ENCODE measurements at places on chromosomes 3 and 15. TPM values are rescaled to one million over a fixed set of nuclear protein-coding genes. Genes with fewer than 3 reads are reported as not detected.

DNA sequence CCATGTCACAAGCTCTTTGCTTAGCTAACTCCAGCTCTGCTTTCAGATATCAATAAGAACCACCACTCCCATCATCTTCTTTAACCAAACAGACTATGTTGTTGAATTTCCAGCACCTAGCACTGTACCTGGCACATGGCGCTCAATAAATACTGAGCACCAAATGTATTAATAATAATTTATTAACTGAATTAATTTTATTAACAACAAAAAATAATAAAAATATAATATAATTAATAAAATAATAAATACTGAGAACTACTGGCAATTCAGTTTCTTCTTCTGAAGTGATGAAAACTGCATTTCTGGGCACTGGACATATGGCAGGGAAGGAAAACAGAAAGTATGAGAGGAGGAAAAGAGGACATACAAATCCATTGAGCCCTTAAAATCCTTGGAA, 263.9 kb downstream of the ZMAT3 start:
- DNase-seq, result no peak
- no peaks in the 10 kb centered on the region for H3K27me3 ChIP-seq
- H3K36me3 ChIP-seq, result no peaks in the 10 kb centered on the region
- H3K27ac ChIP-seq, result no peak overlapping the region
- no peaks in the 10 kb centered on the region for H3K4me1 ChIP-seq
- H3K4me3 ChIP-seq, result no peak overlapping the region

DNA sequence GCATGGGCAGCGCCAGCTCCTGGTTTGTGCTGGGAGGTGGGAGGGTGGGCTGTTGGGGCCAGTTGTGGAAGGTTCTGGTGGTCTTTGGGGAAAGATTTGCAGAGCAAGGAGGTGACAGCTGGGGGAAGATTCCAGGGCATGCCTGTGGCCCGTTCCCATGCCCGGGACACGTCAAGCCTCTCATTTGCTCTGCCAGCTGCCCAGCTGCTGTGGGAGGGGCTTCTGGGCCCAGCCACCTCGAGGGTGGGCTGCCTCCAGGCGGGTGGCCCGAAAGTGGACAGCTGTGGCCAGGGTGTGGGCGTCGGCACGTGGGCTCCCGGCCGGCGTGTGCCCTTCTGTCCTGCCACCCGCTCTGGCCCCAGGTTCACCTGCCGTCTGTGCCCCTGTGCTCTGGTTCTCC, 17.2 kb downstream of the PLXNA1 start:
- no peaks in the 10 kb centered on the region for H3K27me3 ChIP-seq
- H3K4me3 ChIP-seq, result no peak overlapping the region
- no peaks in the 10 kb centered on the region for H3K4me1 ChIP-seq
- H3K36me3 ChIP-seq, result no peaks in the 10 kb centered on the region
- DNase-seq, result no peak

GRCh38 chr15:48442011-48442410, 110.8 kb downstream of the DUT start:
- DNase-seq, result no peak
- H3K36me3 ChIP-seq, result no peaks in the 10 kb centered on the region
- no peak overlapping the region for H3K4me3 ChIP-seq
- H3K27me3 ChIP-seq, result no peaks in the 10 kb centered on the region

- H3K27ac ChIP-seq, result no peak overlapping the region
- DNase-seq, result no peak
- H3K4me3 ChIP-seq, result no peak overlapping the region
- H3K4me1 ChIP-seq, result no peaks in the 10 kb centered on the region
Measured at GRCh38 chr15:57148262-57148661, 228.0 kb upstream of the CGNL1 start.

DNA sequence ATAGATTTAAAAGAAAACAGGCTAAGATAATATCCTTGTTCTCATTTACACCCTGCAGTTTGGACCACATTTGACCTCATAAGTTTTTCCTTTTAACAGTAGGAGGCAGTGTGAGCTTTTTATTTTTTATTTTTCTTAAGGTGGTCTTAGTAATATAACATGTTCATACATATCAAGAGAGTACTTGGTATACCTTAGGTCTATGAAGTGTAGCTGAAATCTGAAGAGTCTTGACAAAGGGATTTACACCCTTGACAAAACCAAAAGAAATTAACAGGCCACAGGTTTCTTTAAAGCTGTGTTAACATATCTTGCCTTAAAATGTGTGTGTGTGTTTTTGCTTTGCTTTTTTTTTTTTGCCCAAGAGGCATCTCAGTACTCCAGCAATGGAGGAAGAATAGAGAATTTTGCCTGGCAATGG, 3.2 kb downstream of the RAP2B start:
- no peak for DNase-seq
- H3K27ac ChIP-seq, result no peak overlapping the region
- H3K4me1 ChIP-seq, result peaks cover 6% of the 10 kb centered on the region
- no peaks in the 10 kb centered on the region for H3K27me3 ChIP-seq
- no peaks in the 10 kb centered on the region for H3K36me3 ChIP-seq

CAND2 gene
- 3.8 TPM for total RNA-seq

RAB6B gene
- total RNA-seq, result 9.2 TPM

REC114 gene
- not detected for total RNA-seq

MDFIC2 gene
- total RNA-seq, result not detected

ITPKA gene
- total RNA-seq, result 2.8 TPM

HIGD2B gene
- not detected for total RNA-seq

All from pancreas (tissue), 10 donors.